Neural crest cell (in vitro differentiated cells): ENCODE measurements at places on chromosomes 7 and 10. TPM values are rescaled to one million over a fixed set of nuclear protein-coding genes. Genes with fewer than 3 reads are reported as not detected.

Gene CEP55
- total RNA-seq: 30.7 and 30.9 TPM in 2 replicates

Gene ANXA8L1
- total RNA-seq: not detected in 2 replicates

DNA sequence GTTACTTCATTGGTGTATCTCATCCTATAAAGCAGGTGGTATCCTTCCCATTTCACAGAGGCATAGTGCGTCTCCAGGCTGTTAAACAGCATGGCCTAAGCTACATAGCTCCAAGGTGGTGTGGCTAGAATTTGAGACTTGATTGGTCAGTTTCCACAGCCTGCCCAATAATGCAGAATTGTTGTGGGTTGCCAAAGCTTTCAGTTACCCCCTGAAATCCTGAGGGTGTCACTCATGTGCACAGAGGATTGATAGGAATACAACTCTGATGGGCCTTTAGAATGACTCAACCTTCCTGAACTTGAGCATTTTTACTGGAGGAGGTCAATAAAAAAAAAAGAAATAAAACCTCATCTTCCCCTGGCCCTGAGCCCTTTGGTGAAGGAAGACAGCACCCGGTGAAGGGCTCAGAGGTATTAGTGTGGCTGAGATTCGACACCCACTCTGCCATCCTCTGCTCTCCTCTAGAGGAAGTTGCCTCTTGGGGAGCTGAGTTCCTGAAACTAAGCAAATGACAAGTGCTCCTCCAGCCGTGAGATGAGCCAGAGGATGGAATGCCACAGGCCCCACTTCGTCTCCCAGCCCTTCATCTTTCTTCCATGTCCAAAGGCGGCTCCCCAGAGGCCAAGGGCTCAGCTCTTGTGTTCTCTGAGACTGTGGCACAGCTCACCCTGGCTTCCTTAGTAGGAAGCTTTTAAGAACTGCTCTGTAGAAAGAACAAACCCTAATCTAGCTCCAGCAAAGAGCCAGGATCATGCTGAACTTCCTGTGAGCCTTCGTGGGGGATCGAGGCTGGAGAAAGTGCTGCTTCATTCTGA is 1.0 kb downstream of the ACSL5 start:
- DNase-seq: no peak
- no peak overlapping the region for H3K4me3 ChIP-seq
- peaks cover 11% of the 10 kb centered on the region for H3K4me1 ChIP-seq
- H3K27me3 ChIP-seq: no peaks in the 10 kb centered on the region
- H3K36me3 ChIP-seq: no peaks in the 10 kb centered on the region

DNA sequence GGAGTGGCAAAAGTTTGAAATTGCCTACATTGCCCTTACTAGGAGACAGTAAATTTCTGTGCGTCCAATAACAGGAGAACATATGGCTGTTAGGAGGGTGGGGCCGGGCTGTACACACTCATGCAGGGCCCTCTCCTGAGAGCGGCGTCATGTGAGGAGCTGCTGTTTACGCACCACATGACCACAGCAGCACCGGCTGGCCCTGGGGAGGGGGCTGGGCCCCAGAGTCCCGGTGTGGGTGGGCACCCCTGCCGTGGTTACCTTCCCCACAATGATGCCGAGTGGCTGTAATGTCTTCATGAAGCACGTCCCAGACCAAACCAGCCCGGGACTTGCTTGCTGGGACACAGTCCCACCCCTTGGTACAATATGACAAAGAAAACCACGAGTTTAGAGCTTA is 308.7 kb downstream of the DNAJB6 start:
- H3K4me1 ChIP-seq: peaks cover 5% of the 10 kb centered on the region
- H3K4me3 ChIP-seq: no peak overlapping the region
- no peaks in the 10 kb centered on the region for H3K27me3 ChIP-seq
- DNase-seq: no peak

GRCh38 chr7:73832806-73833205 is 2.0 kb downstream of the CLDN4 start:
- H3K27ac ChIP-seq: no peak overlapping the region
- H3K4me3 ChIP-seq: no peak overlapping the region
- DNase-seq: no peak
- H3K36me3 ChIP-seq: no peaks in the 10 kb centered on the region

GRCh38 chr7:97006055-97006815 is 882 bp downstream of the DLX6 start:
- DNase-seq: no peak
- H3K27me3 ChIP-seq: peaks cover 99% of the 10 kb centered on the region
- no peak overlapping the region for H3K27ac ChIP-seq
- H3K36me3 ChIP-seq: no peaks in the 10 kb centered on the region

GRCh38 chr7:68722044-68722443 is 876.2 kb upstream of the AUTS2 start:
- no peaks in the 10 kb centered on the region for H3K36me3 ChIP-seq
- peaks cover 7% of the 10 kb centered on the region for H3K4me1 ChIP-seq
- H3K4me3 ChIP-seq: no peak overlapping the region
- H3K27me3 ChIP-seq: no peaks in the 10 kb centered on the region
- no peak overlapping the region for H3K27ac ChIP-seq

Gene ADAMTS14
- total RNA-seq: 0.19 and 0.30 TPM in 2 replicates

GRCh38 chr7:128117691-128118090 is 86.5 kb upstream of the LRRC4 start:
- H3K27me3 ChIP-seq: no peaks in the 10 kb centered on the region
- H3K4me3 ChIP-seq: no peak overlapping the region
- H3K27ac ChIP-seq: no peak overlapping the region
- peaks cover 8% of the 10 kb centered on the region for H3K4me1 ChIP-seq
- no peak for DNase-seq
- no peaks in the 10 kb centered on the region for H3K36me3 ChIP-seq

DNA sequence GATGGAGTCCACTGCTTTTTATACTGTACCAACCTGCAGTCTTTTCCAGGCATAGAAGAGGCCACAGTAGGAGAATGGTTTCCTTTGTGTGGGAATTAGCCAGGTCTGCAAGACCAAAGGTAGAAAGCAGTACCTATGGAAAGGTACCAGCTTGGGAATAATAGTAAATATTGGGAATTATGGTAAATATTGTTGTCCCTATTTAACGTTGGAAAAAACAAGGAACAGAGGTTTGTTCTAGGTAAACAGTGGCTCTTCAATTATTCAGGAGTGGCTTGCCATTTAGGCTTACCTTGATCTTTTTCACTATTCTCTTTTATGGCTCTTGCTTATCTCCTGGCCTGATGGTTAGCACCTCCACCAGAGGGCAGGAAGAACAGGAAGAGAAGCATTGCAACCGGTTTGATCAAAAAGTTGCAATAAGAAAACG is 43.9 kb upstream of the GSAP start:
- H3K36me3 ChIP-seq: no peaks in the 10 kb centered on the region
- H3K4me1 ChIP-seq: peaks cover 5% of the 10 kb centered on the region
- no peak overlapping the region for H3K4me3 ChIP-seq
- no peaks in the 10 kb centered on the region for H3K27me3 ChIP-seq

- no peak for DNase-seq
- H3K27ac ChIP-seq: peak overlapping the region; percentile 2
- no peaks in the 10 kb centered on the region for H3K36me3 ChIP-seq
- no peak overlapping the region for H3K4me3 ChIP-seq
- H3K27me3 ChIP-seq: no peaks in the 10 kb centered on the region
- H3K4me1 ChIP-seq: peaks cover 27% of the 10 kb centered on the region
Measured at GRCh38 chr10:50452603-50453002, 171.2 kb downstream of the SGMS1 start.

- H3K27me3 ChIP-seq: no peaks in the 10 kb centered on the region
- H3K36me3 ChIP-seq: no peaks in the 10 kb centered on the region
- H3K4me1 ChIP-seq: peaks cover 75% of the 10 kb centered on the region
- peak overlapping the region; percentile 45 for H3K4me3 ChIP-seq
- DNase-seq: peak; percentile 8
- H3K27ac ChIP-seq: peak overlapping the region; percentile 92
Measured at GRCh38 chr7:95478272-95479037, 7.3 kb upstream of the ASB4 start.

DNA sequence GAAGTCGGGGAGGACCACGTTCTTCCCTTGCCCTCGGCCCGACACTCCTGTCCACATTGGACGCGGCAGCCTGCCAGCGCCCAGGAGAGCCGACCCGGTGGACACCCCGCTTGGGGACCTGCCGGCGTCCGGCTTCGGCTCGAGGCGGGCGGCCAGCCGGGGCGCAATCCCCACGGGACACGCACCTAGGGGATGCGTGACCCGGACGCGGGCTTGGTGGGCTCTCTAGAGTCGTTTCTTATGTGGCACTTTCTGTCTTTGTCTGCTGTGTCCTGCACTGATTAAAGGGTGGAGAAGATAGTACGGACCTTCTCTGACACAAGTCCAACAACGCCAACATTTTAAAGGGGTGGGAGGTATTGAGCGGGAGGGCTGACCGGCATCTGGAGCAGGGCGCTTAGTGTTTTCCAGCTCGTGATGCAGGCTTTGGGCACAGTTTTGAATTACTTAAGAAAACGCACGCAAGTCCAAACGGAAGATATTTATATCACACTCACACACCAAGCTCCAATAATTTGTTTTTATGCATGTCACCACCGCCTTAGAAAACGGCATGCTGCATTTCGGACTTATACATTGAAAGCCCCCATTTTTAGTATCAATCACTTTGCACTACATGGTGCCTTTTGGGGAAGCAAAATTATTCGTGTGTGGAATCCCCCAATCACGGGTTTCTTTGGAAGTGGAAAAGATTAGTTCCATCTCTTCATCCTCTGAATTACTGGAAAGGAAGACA is 3.9 kb upstream of the SPAG6 start:
- H3K36me3 ChIP-seq: peaks cover under 1% of the 10 kb centered on the region
- H3K27me3 ChIP-seq: peaks cover 95% of the 10 kb centered on the region
- no peak for DNase-seq
- H3K4me1 ChIP-seq: peaks cover 27% of the 10 kb centered on the region
- H3K4me3 ChIP-seq: peak overlapping the region; percentile 89

DNA sequence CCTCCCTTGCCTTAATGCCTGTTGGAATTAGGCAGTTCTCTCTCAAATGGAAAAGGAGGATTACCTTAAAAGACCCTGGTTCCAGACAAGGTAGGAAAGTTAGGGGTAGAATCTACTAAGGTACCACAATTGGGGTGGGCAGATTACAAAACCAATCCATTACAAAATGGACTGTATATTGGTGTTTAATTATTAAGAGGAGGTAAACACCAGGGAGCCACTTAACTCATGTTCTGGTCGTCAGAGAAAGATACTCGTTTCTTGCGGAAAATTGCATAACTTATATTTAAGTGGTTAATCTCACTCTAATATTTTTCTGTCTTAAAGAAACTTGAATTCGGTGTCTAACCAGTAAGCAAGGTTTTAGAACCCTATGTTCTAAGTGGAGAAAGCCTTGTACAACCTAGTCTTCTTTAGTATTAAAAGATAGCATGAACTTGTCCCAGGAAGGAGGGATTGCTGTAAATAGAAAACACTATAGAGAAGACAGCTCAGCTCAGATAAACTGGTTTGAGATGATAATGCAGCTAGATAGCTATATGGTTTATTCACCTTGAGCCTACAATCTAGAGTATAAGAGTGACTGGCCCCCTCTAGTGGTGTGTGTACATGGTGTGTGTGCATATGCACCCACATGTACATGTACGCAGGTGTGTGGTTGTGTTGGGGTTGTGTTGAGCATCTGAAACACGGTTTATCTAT is 58.0 kb upstream of the STRIP2 start:
- no peaks in the 10 kb centered on the region for H3K27me3 ChIP-seq
- DNase-seq: peak; percentile 26
- H3K4me1 ChIP-seq: peaks cover 12% of the 10 kb centered on the region
- H3K4me3 ChIP-seq: no peak overlapping the region

DNA sequence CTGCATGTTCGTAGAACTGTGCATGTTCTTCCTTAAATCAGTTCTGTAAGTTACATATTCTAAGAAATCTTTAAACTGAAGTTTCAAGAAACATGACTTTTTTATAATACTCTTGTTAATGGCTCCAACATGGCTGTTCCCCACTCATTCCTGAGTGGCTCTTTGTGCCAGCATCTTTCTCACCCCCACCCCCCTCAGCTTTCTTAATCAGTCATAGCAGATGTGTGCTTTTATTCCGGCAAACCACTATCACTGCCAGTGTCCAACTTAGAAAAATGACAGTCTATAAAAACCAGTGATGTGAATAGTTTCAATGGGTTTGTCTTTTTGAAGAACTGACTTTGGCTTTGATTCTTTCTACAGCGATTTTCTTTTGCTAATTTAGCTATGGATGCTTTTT is 37.6 kb downstream of the PITRM1 start:
- no peak overlapping the region for H3K4me3 ChIP-seq
- H3K27ac ChIP-seq: no peak overlapping the region
- no peaks in the 10 kb centered on the region for H3K27me3 ChIP-seq
- H3K36me3 ChIP-seq: peaks cover 12% of the 10 kb centered on the region
- H3K4me1 ChIP-seq: no peaks in the 10 kb centered on the region

GRCh38 chr7:38574086-38574485 is 57.1 kb downstream of the AMPH start:
- H3K4me3 ChIP-seq: no peak overlapping the region
- no peaks in the 10 kb centered on the region for H3K4me1 ChIP-seq
- DNase-seq: no peak
- H3K27me3 ChIP-seq: no peaks in the 10 kb centered on the region
- no peak overlapping the region for H3K27ac ChIP-seq
- H3K36me3 ChIP-seq: no peaks in the 10 kb centered on the region

Gene ZNF467
- total RNA-seq: 1.9 and 2.3 TPM in 2 replicates

DNA sequence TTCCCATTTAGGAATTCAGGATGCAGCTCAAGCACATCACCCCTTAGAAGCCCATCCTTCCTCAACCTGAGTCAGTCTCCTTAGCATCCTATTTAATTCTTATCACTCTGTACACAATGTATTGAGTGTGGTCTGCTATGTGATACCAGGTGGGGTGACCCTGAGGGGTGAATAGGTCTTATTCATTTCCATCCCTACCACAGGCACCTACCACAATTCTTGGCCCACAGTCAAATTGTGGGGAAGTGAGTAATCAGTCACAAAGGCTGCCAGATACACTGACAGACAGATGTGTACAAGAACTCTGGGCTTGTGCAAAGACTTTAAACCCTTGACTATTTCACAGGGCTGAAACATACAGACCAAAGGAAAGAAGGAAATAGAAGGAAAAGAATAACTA is 560.5 kb downstream of the PARD3 start:
- H3K36me3 ChIP-seq: peaks cover 11% of the 10 kb centered on the region
- no peak for DNase-seq
- no peak overlapping the region for H3K27ac ChIP-seq
- no peaks in the 10 kb centered on the region for H3K27me3 ChIP-seq
- H3K4me3 ChIP-seq: no peak overlapping the region

Gene FOXP2
- 4.9 and 7.1 TPM in 2 replicates for total RNA-seq
